Fibroblast of the aortic adventitia (primary cell): ENCODE measurements at places on chromosomes 12 and 14.

DNA sequence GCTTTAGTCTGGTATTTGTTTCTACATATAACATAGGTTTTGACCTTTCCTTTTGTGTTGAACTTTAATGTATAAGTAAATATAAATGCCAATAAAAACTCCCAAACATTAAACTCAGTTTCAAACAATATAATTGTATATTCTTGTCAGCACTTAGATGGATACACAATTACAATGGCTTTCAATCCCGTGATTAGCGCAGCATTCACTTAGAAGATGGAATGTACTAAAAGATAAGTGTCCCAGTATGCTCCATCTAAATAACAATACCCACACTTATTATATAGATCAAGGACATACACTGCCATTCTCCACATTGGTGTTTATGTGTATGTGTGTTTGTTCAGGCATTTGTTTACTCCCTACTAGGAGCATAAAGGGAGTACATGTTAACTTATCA lies 193.1 kb downstream of the SOX5 start:
- DNase-seq: no peak

- DNase-seq: no peak
These were observed 1002.2 kb upstream of the FLRT2 start for GRCh38 chr14:84527706-84528105.

DNA sequence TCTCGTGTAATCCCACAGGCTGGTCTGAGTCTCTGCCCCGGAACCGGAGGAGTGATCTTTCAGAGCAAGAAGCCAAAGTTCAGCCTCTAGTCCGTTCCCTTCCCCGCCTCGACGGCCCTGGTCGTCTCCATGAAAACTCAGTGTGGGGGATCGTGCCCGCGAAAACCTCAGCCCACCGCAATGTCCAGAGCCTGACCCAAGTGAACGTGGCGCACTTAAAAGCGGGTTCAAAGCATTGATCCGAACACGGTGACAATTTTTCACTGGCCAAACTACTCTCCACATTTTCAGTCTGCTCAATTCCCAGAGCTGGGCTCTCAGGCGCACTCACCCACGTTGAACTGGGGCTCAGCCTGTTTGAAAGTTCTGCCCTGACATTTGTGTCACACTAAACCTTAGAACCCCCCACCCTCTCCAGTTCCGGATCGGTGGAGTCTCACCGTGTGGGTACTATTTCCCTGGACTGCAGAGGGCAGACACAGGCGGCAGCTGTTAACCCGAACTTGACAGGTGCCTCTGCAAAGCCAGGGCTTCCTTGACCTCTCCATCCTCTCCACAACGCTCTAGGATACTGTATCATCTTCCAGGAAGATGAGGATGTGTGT lies 886 bp upstream of the PRICKLE1 start:
- DNase-seq: no peak

DNA sequence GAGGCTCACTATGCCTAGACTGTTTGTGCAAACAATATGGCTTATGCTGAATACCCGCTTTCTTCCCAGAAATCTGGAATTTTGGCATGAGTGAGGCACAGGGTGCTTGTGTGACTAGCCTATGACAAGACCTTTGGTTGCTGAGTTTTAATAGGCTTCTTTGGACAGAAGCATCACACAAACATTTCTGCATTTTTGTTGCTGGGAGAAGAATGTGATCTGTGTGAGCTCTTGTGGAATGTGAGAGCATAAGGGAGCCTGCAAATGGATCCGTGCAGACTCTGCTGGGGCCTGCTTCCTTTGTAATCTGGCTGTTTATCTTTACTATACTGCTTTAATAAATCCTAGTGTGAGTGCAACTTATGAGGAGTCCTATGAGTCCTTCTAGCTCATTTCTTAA lies 83.0 kb upstream of the ZDHHC17 start:
- peak; percentile 15 for DNase-seq

DNA sequence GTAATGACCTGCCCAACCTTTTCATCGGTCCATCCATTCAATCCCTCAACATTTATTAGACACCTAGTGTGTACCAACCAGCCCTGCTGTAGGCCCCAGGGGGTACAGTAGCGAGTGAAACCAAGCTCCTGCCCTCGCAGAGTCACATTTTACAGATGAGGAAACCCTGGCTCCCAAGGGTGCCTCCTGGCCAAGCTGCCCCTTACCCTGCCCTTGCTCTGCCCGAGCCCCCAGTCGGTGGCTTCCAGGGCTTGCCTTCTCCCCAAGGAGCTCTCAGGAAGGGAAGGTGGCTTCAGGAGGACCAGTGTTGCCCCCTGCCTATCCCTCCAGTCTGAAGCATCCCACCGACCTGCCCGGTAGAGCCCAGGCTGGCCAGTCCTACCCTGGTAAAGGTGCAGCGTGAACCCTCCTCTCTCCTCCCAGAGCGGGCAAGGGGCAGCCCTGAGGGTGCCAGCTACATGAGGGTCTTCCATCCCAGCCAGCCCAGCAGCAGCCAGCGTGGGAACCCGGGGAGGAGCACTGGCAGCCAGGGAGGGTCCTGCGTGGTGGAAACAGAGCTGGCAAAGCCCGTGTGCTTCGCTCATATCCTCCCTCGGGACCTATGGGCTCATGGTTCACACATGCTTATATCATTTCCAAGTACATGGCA lies 670 bp upstream of the BEGAIN start:
- peak; percentile 17 for DNase-seq

DNA sequence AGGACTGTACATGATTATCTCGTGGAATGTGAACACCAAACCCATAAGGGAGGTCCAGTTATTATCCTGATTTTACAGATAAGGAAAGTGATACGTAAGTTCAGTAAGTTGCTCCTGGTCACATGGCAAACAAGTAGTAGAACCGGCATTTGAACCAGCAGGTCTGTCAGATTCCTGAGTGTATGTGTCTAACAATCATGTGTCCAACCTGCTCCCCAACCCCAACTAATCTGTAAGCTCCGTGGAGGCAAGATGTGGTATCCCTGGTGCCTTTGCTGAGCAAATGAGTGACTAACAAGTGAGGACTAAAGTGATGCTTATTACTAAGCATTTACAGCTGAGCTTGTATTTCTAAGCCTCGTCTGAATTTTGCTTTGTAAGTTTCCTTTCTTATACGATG lies 65.9 kb downstream of the PTPN21 start:
- no peak for DNase-seq

DNA sequence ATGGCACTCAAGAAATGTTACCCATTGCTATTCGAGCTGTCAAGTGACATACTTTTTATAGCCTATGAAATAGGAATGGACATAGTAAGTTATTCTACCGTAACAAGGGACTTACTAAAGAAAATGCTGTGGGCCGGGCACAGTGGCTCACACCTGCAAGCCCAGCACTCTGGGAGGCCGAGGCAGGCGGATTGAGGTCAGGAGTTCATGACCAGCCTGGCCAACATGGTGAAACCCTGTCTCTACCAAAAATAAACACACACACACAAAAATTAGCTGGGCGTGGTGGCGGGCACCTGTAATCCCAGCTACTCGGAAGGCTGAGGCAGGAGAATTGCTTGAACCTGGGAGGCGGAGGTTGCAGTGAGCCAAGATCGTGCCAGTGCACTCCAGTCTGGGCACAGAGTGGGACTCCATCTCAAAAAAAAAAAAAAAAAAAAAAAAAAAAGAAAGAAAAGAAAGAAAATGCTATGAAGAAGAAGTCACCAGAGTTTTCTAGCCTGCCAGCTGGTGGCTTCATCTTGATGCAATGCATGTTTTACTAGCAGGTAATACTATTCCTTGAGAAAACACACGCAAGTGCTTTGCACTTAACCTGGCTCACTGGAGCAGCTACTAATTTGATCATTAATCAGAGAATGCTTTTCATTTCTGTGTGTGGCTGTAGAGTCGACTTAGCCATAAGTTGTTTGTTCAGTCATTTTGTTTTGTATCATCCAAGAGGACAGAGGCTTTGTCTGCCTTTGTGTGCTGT lies 166.7 kb upstream of the MYL2 start:
- no peak for DNase-seq

DNA sequence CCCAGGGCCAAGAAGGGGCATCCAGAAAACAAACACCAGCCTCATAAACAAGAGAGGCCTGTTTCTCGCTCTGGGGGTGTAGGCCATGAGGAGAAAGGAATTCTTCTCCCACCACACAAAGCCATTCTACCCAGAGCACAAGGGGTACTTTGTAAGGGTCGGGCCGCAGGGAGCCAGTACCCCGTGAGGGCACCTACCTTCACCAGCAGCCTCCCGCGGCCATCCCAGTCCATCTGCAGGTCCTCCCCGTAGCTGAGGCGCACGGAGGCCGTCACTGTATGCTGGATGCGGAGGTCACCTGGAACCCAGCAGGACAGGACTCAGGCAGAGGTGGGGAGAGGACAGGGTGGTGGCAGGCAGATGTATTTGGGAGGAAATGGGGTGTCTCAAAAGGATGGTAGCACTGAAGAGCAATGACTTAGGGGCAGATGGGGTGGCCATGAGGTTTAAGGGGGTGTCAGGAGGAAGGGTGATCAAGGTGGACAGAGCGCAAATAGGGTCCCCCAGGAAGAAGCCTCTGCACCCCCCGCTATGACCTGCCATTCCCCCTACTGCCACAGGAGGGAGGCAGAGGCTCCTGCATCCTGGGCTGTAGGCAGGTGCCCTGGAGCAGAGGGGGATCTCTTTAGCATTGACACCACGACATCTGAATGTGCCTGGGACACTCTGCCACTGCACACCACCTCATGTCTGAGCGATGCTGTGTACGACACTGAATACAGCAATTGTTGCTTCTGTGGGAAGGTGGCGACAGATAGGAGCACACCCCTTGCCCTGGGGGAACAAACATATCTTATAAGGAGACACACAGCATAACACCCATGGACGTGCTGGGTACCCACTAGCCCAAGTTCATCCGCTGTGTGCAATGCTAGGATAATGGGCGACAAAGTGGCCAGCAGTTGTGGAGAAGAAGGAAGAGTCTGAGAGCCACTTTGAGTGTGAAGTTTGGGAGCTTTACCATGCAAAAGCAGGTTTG lies 61.4 kb downstream of the VWF start:
- peak; percentile 58 for DNase-seq

- DNase-seq: no peak
These were observed 30.8 kb downstream of the ADCK1 start for GRCh38 chr14:77830692-77831091.

GRCh38 chr14:19729763-19730162 lies 13.6 kb upstream of the OR4Q3 start:
- DNase-seq: no peak

DNA sequence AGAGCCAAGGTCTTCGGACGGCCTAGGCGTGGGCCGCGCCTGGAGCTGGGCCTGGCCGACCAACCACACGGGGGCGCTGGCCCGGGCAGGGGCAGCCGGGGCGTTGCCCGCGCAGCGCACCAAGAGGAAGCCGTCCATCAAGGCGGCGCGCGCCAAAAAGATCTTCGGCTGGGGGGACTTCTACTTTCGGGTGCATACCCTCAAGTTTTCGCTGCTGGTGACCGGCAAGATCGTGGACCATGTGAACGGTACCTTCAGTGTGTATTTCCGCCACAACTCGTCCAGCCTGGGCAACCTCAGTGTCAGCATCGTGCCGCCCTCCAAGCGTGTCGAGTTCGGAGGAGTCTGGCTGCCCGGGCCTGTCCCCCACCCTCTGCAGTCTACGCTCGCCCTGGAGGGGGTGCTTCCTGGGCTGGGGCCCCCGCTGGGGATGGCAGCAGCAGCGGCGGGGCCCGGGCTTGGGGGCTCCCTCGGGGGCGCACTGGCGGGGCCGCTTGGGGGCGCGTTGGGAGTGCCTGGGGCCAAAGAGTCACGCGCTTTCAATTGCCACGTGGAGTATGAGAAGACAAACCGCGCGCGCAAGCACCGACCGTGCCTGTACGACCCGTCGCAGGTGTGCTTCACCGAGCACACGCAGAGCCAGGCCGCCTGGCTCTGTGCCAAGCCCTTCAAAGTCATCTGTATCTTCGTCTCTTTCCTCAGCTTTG lies 4.4 kb upstream of the SHMT2 start:
- no peak for DNase-seq

- peak; percentile 96 for DNase-seq
These were observed 9.1 kb downstream of the C12orf76 start for GRCh38 chr12:110039085-110039807.

DNA sequence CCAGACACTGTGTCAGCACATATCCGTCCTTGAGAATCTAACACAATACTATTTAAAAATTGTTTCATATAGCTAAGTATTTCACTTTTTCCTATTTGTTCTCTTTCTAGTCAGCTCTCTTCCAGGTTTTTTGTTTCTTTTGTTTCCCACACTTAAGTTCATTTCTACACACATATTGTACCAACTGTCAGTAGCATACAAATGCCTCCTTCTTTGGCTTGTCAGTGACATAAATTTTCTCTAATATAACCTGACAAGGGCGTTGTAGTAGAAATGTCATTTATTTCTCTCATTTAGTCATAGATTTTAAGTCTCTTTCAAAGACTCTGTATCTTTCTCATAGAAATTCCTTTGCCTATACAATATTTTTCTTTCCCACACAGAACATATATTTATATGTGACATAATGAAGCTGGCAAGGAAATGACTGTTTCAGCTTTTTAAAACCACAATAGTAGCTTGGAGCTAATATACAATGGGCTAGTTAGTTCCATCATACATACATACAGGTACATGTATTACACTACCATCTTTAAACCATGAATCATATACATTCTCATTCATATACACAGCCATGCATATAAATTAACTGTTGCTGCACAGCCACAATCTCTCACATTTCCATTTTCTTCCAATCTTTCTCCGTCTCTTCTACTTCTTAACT lies 42.3 kb upstream of the EPS8 start:
- no peak for DNase-seq
